ENCODE measurements at places on chromosomes 16 and 17.

DNA sequence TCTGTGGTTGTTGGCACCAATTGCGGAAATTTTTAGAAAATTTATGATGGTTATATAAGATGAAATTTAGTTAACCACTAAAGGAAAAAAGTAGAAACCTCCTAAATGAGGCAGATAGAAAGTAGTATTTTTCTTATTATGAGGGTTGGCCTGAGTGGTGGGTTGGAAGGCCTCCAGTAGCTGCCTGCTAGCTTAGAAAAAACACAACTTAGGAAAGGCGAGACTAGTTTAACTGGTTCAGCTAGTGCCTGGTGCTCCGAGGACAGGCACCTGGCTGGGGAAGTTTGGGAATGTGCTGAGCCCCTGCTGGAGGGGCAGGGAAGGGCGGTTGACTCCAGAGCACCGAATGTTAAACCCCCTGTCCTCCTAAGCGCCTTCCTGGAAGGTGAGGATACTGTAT lies 19.9 kb downstream of the LDHD start:
- no peak for DNase-seq

GRCh38 chr17:60416368-60416925 lies 5.8 kb upstream of the CHCT1 start:
- no peak for DNase-seq

DNA sequence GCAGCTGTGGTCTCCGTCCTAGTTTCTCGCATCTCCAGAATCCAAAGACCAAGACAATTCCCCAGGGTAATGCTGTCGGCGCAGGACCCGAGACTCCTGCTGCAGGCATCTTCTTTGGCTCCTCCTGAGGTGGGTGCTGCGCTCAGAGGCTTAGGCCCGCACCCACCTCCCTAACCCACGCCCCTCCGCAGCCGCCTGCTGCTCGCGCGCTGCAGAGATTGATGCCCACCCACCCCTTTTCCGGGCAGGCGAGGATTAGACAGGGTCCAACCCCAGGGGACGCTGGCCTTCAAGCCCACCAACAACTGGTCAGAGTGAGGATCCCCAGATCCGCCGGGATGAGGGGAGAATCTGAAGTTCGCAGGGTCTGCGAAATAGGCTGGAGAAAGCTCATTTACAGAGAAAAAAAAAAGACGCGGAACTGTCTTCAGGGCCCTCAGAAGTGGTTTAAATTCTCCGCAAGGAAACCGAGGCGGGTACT lies 27.9 kb downstream of the SLFN11 start:
- no peak for DNase-seq

GRCh38 chr17:58560511-58560910 lies 46.1 kb upstream of the MTMR4 start:
- no peak for DNase-seq

DNA sequence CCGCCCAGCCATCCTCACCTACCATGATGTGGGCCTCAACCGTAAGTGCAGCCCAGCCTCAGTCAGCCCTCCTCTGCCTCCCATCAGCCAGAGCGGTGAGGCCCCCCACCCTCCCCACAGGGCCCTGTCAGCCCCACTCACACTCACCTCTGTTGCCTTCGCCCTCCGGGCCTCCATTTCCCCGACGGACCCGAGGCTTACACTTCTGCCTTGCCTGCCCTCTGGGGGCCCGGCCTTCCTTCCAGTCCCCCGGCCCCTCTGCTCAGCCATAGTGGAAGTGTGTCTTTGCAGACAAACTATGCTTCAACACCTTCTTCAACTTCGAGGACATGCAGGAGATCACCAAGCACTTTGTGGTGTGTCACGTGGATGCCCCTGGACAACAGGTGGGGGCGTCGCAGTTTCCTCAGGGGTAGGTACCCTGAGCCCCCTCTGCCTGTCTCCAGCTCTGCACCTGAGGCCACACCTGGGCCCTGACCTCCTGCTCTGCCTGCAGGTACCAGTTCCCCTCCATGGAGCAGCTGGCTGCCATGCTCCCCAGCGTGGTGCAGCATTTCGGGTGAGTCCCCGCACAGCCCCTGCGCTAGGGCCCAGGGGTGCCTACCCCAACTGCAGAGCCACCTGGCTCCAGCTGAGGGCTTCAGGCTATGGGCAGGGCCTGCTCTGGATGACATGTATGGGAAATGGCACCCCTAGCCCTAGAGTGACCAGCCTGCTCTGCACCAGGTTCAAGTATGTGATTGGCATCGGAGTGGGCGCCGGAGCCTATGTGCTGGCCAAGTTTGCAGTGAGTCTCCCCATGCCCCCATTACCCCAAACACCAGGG lies 4.1 kb downstream of the NDRG4 start:
- no peak for DNase-seq

- DNase-seq: no peak
Measured at GRCh38 chr17:65220732-65221131, 83.6 kb downstream of the RGS9 start.
